Right forelimb (tissue), 1 donor: ENCODE measurements at places on chromosomes 16 and 17.

DNA sequence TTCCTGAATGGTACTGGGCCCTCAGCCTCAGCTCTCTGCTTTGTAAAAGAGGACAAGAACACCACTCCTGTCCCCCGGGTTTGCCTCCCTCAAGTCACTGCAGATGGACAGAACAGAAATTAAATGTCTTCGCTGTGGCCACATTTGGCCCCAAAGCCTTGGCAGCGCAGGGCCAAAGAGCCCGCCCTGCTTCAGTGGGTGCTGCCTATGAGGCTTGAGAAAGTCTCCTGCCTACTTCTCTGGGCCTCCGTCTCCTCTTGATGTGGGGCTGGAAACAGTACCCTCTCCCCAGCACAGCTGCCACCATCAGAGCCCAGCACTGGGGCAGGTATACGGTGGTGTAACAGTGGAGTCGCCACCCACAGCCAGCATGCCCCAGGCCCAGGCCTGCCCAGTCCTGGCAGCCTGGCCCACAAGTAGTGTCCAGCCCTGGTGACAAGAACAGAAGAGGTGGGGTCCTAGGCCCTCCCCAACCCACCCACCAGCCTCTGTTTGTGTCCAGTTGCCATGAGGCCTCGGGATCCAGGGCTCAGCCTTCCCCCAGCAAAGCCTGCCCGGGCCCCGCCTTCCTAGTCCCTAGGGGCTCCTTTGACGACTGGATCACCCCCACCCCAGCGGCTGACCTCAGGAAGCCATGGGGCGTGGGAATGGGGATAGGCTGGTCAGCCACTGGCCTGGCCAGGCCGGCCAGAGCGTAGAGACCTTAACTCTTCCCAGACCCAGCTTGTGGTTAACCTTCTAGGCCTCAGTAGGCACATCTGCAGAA, 3.9 kb upstream of the TPPP3 start:
- DNase-seq, result no peak

DNA sequence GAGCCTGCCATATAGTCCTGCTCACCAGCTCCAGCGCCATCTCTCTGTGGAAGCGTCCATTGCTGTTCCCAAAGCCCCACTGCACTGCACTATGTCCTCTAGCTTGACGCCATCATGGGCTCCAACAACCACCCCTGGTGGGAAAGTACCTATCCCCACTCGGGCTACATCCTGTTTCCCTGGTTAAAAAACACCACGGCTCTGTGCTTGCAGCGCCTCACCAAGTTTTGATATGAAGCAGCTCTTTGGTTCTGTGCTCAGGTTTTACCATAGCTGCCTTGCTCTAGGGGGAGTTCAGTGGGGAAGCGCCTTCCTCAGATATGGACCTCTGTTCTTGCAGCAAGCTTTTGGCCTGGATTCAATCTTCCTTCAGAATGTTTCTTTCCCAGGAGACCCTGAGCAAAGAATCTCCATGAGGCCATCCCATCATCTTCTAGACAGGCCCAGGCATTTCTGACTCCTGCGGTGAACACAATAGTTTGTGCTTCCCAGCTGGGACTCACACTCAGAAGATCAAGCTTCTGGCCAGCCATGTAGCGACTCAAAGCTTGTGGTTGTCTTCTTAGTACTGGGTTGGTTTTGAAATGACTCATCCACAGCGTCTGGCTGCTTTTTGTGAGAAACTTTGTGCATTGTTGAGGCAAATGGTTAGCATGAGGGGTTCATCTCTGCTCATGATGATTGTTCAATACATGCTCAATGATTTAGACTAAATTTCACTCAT, 39.5 kb downstream of the DYNLRB2 start:
- DNase-seq, result no peak

- DNase-seq, result no peak
Measured at GRCh38 chr17:6355196-6355595, 79.7 kb downstream of the AIPL1 start.

- no peak for DNase-seq
Measured at GRCh38 chr17:61809816-61810392, 53.4 kb downstream of the BRIP1 start.

DNA sequence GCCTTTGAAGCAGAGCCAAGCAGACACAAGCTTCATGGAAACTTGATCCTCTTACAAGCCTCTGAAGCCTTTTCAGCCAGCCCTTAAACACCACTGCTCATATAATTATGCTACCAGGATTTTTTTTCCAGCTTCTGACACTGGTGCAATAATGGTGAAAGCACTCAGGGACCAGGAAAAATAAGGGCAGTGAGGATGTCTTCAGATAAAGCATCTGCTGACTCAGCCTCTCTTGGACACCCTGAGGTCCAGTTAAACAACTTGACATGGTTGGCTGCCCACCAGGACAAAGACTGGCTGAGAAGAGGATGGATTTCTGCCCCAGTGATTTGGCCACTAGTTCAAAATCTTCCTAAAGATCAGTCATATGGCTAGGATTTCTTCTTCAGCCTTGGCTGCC, 124.2 kb upstream of the N4BP1 start:
- DNase-seq, result no peak

GRCh38 chr17:62713086-62713881, 85.8 kb downstream of the MRC2 start:
- peak; percentile 70 for DNase-seq

GRCh38 chr16:35570946-35571345, 2111.5 kb downstream of the TP53TG3F start:
- DNase-seq, result no peak
